ENCODE measurements at places on chromosomes 16 and 17. TPM values are rescaled to one million over a fixed set of nuclear protein-coding genes. Genes with fewer than 3 reads are reported as not detected.
A peak's percentile ranks its signal among the peaks of the same experiment; 100 is the strongest.

DNA sequence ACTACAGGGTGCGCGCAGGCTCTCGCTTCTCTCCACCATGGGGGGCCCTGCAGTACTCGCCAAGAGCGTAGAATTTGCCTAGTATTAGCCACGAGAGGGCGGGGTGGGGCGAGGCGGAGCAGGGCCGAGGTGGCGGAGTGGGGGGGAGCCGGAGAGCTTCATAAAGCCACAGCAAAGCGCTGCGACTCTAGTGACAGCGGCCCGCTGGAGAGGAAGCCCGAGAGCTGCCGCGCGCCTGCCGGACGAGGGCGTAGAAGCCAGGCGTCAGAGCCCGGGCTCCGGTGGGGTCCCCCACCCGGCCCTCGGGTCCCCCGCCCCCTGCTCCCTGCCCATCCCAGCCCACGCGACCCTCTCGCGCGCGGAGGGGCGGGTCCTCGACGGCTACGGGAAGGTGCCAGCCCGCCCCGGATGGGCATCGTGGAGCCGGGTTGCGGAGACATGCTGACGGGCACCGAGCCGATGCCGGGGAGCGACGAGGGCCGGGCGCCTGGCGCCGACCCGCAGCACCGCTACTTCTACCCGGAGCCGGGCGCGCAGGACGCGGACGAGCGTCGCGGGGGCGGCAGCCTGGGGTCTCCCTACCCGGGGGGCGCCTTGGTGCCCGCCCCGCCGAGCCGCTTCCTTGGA, at the start of gene TBX21:
TSS of gene TBX21 (plus strand) at position 190 of the 627 bp plus-strand sequence. CDS start at position 409, 219 bp downstream.
- peak; percentile 77 for ATAC-seq

GRCh38 chr17:46106966-46107644, 86.1 kb downstream of the KANSL1 start:
- ATAC-seq = no peak

DNA sequence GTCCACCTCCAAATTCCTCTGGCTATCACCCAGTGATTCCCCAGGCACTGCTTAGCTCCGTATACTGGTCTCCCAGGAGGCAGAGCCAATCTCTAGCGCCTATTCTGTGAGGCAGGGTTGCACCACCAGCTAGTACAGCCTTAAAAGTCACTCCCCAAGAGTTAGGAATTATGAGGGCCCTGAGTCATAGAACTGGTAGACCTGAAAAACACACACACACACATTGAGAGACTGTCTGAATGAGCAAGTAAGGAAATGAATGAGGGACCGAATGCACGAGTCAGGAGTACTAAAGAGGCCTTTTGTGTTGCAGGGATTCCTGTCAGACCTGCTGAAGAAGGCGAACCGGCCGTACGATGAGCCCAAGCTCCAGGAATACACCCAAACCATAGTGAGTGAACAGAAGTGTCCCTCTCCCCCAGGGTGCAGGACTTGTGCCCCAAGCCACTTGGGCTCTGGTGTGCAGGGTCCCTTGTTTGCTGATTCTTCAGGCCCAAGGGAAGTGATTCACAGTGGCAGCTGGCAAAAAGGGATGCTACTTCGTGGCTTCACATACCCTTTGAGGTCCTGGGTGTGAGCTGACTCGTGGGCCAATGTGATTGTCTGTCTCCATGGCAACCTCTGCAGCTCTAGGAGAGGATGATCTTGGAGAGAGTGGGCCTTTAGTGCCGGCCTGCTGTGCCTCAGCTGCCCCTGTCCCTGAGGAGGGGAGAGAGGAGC, 24.7 kb downstream of the CALB2 start:
- peak; percentile 95 for ATAC-seq

The CCL17 gene
- total RNA-seq = 1.6 TPM

The ANKRD40CL gene
- total RNA-seq = not detected

Measured in esophagus mucosa (tissue), 1 donor.